Lung (tissue), 17 donors: ENCODE measurements at places on chromosomes 3 and 15. TPM values are rescaled to one million over a fixed set of nuclear protein-coding genes. Genes with fewer than 3 reads are reported as not detected.

DNA sequence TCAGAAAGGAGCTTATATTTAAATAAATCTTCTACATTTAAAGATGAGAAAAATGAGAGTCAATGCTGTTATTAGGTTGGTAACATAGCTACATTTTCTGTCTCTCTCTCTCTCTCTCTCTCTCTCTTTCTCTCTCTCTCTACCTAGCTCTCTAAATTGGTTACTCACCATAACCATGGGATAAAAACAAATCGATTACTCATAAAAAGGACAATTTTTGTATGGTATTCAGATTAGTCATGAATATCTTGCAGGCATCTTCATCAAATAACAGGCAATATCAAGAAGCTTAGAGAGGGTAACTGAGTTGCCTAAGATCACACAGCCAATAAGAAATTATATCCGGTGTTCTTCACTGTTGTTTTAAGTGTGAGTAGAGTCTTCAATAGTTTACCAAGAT lies 81.8 kb upstream of the ALCAM start:
- no peak for DNase-seq

DNA sequence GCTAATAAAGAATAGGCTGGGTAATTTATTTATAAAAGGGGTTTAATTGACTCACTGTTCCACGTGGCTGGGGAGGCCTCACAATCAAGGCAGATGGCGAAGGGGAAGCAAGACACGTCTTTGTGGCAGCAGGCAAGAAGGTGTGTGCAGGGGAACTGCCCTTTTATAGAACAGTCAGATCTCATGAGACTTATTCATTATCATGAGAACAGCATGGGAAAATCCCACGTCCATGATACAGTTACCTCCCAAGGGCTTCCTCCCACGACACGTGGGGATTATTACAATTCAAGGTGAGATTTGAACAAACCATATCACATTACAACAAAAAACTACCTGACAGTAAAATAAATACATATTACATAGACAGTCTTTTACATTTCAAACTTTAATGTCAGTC lies 414.9 kb downstream of the NAALADL2 start:
- no peak for DNase-seq

Gene PRKCI
- total RNA-seq: 181 TPM

DNA sequence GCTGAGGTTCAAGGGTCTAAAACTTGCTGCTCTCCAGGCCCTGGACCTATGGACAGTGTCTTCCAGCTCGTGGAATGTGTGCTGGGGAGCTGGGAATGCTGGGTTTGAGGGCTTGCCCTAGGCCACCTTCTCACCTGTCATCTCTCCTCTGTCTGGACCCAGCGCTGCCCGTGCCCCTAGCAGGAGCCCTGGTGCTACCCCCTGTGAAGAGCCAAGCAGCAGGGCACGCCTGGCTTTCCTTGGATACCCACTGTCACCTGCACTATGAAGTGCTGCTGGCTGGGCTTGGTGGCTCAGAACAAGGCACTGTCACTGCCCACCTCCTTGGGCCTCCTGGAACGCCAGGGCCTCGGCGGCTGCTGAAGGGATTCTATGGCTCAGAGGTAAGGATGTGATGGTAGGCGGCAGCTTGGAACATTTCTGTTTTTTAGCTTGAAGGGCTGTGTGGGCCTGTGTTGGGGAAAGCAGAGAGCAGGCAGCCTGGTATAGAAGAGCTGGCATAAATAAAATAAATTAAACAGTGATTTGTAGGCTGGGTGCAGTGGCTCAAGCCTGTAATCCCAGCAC lies 5.1 kb downstream of the CHRD start:
- DNase-seq: no peak

GRCh38 chr3:29514170-29514569 lies 233.3 kb downstream of the RBMS3 start:
- DNase-seq: no peak

Gene UCN2
- total RNA-seq: not detected

- DNase-seq: no peak
Measured at GRCh38 chr3:129552287-129553050, 9.5 kb downstream of the H1-8 start.

GRCh38 chr3:45134758-45135521 lies 11.2 kb downstream of the CDCP1 start:
- no peak for DNase-seq

DNA sequence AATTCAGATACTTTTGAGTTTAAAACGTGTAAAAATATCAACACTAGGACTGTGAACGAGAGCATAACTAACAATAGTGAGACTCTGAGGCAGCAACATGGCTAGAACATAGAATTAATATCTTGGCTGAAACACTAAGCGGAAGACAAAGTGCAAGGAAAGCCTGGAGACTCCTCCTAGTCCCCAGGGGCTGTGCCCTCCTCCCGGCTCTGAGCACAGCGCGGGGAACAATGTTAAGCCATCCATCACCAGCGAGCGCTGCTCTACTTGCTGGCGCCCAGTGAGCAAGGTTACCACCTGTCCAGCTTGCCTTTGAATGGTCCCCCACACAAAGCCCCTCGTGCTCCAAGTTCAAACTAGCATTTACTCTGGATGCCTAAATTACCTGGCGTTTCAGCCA lies 436.9 kb downstream of the FOXP1 start:
- DNase-seq: no peak

DNA sequence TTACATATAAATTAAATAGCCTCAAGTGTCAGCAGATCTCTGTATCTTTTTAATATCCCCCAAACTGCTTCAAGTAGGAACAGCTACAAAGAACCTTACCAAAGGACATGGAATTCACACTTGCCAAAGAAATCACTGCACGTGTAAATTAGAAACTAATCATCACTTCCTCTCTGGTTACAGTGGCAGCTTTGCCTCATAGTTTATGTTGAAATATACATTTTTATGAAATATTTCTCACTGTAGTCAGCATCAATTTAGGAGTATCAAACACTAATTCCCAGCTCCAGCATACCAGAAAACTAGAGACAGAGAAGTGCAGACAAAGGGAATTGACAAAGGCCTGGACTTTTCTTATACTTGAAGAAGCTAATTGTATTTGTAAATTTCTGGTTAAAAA lies 260.9 kb downstream of the TIGIT start:
- no peak for DNase-seq

DNA sequence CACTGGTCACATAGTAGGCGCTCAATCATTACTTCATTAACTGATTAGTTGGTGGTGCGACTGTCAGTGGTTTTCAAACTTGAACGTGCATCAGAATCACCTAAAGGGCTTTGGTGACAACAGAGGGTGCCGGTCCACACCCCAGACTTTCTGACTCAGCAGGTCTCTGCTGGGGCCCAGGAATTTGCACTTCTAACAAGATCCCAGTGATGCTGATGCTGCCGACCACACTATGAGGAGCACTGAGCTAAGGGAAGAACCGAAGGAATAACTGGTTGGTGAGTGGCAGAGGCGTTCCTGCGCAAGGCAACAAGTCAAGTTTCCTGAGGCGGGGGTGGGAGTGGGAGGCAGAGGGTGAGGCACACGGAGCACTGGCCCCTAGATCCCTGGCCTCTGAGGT lies 18.8 kb downstream of the HAPLN3 start:
- no peak for DNase-seq

DNA sequence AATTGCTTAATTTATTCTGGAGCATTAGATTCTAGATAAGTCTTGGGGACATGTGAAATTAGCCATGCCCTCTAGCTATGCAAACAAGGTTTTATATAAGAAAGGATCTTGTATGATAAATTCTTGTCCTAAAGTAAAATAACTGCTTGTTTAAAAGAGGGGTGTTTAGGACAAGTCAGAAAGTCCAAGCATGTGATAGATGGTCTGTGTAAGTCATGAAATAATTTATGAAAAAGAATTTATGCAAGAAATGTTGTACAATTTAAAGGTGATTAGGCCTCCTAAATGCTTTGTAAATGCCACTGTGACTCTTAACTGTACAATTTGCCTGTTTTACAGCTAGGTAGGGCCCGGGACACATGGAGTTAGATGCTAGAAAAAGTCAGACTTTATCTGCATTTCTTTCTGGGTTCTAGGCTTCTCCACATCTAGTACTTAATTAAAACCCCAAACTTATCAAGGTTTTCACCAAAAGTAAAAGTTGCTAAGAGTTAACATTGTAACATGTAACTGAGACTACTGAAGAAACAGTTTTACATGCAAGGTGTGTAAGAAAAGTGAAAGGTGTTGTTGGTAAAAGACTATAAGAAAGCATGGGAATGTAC lies 13.2 kb downstream of the LINS1 start:
- DNase-seq: peak; percentile 38

Gene RGMA
- 6.6 TPM for total RNA-seq

DNA sequence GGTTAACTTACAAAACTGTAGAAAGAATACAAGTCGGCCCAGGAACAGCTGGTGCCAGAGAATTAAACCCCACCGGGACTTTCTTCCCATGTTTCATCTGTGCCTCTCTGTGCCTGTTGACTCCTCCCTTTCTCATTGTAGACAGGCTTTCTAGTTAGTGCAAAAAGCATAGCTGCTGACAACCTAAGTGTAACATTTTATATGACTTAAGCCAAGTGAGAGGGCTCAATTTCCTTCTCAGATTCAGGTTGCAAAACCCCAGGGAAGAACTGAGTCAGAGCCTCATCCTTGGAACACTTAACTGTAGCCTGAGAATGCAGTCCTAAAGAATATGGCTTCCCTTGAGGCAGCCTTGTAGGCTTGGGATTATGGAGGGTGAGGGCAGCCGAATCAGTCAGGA lies 302.5 kb upstream of the AZI2 start:
- DNase-seq: no peak

GRCh38 chr15:67601073-67601472 lies 58.6 kb downstream of the MAP2K5 start:
- no peak for DNase-seq

- peak; percentile 29 for DNase-seq
Measured at GRCh38 chr3:42556089-42556632, 25.6 kb downstream of the SEC22C start.

- no peak for DNase-seq
Measured at GRCh38 chr3:143737065-143737464, 111.2 kb downstream of the SLC9A9 start.

Gene PPP1R14D
- total RNA-seq: not detected

DNA sequence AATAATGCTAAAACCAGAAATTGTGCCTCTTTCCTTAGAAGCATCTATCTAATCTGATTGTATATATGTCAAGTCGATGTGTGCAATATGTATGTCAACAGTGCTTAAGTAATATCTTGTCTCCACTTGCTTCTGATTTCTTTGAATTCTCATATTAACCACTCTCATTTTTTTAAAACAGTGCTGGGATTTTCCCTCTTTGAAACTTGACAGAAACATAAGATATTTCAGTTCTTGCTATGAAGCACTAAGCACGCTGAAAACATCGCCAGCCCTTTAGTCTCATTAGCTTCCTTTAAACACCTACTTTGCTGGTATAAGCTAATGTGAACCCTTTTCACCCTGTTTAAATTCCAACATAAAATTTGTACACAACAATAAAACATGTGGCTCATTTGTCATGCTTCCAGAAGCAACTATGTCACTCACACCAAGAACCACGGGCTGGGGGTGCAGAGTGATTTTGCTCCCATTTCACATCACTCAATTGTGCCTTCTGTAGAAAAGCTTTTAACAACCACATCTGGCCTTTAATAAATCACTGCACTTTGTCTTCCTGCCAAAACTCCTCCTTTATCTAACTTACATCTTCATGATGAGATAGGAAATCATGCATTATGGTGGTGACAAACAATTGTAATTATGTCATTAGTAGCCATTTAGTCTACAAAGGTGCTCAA lies 185.2 kb downstream of the FOXP1 start:
- DNase-seq: peak; percentile 67
